Right lung (tissue), 10 donors: ENCODE measurements at places on chromosomes 2 and 18. TPM values are rescaled to one million over a fixed set of nuclear protein-coding genes. Genes with fewer than 3 reads are reported as not detected.

- no peak for DNase-seq
Measured at GRCh38 chr2:28096421-28096820, 205.9 kb downstream of the BABAM2 start.

DNA sequence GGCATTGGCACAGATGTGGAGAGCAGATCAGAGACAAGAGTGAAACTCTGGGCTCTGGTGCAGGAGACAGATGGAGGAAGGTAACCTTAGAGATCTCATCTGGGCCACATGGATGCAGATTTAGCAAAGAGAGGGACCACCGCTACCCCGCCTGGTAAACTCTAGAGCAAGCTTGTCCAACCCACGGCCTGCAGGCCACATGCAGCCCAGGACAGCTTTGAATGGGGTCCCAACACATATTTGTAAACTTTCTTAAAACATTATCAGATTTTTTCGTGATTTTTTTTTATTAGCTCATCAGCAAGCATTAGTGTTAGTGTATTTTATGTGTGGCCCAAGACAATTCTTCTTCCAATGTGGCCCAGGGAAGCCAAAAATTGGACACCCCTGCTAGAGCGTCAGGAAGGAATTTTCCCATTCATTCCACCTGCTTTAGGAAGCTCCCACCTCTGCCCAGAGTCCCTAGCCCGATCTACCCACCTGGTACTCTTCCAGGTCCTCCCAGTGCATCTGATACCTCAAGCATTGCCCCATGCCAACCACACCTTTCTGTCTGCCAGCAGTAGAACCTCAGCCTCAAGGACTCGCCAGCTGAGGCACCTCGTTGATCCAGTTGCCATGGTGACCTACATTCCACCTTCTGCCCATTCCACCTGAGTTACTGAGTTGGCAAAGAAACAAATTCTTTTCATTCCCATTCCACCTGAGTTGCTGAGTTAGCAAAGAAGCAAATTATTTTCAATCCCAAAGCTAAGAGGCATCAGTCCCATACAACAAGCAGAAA is at the start of gene CIB4:
CIB4 (minus strand) TSS at position 586 of the 784 bp plus-strand sequence; CDS start at position 534, 52 bp downstream.
- no peak for DNase-seq

GRCh38 chr2:224875153-224875552 is 159.0 kb upstream of the CCDC195 start:
- DNase-seq: no peak

DNA sequence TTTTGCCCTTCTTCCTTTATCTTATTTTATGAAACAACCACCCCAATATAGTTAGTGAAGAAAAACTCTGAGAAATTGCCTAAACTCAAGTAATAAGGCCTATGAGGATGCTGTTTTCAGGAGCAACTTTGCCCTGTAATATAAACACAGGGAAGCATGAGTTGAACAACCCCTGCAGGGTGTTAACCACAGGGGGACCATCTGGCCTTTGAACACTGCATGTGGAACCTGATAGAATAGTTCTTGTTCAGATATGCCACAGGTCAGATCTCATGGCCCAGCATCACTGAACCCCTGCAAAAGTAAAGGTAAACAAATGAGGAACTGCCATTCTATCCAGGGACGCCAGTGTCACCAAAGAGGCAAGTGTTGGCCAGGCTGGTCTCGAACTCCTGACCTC is 82.6 kb downstream of the MAPK4 start:
- DNase-seq: no peak

Gene CXCR2
- 0.32 TPM for polyA plus RNA-seq

DNA sequence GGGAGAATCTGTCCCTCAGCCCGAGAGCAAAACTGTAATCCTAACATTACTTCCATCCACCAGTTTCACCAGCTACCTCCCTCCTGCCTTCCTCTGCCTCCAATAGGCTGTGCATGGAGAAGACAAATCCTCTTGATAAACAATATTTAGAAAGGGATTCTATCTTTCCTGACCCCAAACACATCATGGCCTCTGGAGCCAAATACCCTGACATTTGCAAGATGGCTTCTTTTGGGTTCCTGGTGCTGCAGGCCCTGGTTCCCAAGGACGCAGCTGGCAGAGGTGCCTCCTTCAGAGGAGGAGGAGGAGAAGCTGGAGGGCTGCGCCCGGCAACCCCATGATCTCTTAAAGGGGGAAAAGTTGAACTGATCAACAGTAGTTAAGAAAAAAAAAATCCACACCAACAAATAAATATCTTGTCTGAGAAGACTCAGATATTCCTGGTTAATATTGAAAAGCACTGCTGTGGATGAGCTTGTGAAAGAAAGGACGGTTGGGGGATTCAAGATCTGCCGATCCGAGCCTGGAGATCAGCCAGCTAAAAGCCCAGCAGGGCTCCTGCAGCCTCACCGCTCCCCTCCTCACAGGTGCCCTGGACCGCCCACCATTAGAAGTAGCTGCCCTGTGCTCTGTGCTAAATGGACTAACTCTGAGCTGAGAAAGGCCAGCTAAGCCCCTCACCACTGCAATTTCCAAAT is 116.8 kb downstream of the MSH2 start:
- no peak for DNase-seq

- no peak for DNase-seq
Measured at GRCh38 chr2:196274387-196274809, 103.0 kb upstream of the STK17B start.

GRCh38 chr2:35827086-35827485 is 528.5 kb upstream of the CRIM1 start:
- DNase-seq: no peak

DNA sequence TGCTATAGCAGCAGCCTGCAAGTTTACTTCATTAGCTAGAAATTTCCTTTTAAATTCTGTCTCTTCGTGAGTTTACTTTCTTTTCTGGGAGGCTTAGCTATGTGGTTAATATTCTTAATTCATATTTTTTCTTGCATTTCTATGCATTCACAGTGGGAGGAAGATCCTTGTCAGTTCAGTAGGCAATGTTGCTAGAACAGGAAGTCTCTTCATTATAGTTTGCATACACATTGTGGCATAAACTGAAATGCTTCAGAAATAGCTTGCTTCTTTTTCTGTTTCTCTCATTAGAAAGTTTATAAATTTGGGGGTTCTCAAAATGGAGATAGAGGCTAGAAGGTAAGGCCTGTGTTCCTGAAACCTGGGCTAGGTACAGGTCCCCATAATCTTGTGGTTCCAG is 8.1 kb upstream of the ARHGAP15 start:
- DNase-seq: no peak

Gene LGALSL
- polyA plus RNA-seq: 118 TPM

Gene NT5DC4
- 0.06 TPM for polyA plus RNA-seq

Gene IL1RL1
- 0.17 TPM for polyA plus RNA-seq

Gene UGT1A1
- polyA plus RNA-seq: 0.10 TPM

GRCh38 chr18:4961121-4961909 is 235.7 kb downstream of the AKAIN1 start:
- no peak for DNase-seq

GRCh38 chr2:58680755-58681310 is 439.7 kb upstream of the FANCL start:
- no peak for DNase-seq

Gene EVX2
- not detected for polyA plus RNA-seq

- no peak for DNase-seq
Measured at GRCh38 chr2:175817221-175817620, 184.8 kb downstream of the LNPK start.

DNA sequence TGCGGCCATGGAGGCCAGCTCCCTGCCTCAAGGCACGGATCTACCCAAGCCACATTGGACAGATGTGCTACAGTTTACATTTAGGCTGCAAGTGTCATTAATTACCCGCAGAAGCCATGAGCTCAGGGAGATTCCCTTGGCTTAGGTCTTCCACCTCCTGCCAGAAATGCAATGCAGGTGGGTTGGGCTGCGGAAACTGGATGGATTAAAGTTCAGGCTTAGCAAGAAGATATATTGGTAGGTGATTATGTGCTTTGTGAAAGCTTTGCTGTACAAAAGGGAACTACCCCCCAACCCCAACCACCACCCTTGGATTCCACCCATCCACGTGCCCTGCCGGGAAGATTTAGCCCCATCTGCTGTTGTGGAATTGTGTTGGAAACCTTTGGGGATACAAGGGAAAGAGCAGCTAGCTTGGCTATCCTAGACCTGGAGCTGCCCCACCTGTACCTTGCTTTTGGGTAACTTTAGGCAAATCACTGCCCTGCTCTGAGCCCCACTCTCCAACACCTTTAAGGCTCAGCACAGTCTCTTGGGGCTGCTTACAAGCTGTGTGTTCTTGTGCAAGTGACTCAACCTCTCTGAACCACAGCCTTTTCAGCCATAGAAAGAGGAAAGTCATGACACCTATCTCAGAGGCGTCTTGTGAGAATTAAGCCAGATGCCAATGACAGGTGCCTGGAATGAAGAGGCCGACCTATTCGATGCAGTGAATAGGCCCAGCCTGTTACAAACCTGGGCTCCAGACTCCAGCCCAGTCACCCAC is 141.6 kb upstream of the GLI2 start:
- DNase-seq: no peak

DNA sequence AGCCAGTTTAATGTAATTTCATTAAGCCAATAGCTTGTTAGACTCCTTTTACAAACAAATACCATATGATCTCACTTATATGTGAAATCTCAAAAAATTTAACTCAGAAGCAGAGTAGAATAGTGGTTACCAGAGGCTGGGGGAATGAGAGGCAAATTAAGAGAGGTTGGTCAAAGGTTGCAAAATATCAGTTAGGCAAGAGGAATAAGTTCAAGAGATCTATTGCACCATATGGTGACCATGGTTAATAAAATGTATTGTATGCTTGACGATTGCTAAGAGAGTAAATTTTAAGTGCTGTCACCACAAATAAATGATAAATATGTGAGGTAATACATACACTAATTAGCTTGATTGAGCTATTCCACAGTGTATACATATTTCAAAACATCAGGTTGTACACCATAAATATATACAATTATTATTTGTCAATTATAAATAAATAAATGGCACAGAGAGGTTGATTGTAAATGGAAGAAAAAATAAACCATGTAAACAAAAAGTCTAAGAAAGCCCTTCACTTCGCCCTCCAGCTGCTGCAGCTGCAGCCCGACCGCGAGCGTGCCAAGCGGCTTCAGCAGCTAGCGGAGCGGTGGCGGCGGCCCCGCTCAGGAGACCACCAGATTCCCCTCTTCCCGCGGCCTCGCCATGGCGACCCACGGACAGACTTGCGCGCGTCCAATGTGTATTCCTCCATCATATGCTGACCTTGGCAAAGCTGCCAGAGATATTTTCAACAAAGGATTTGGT is 23.0 kb upstream of the ACTR2 start:
- no peak for DNase-seq

DNA sequence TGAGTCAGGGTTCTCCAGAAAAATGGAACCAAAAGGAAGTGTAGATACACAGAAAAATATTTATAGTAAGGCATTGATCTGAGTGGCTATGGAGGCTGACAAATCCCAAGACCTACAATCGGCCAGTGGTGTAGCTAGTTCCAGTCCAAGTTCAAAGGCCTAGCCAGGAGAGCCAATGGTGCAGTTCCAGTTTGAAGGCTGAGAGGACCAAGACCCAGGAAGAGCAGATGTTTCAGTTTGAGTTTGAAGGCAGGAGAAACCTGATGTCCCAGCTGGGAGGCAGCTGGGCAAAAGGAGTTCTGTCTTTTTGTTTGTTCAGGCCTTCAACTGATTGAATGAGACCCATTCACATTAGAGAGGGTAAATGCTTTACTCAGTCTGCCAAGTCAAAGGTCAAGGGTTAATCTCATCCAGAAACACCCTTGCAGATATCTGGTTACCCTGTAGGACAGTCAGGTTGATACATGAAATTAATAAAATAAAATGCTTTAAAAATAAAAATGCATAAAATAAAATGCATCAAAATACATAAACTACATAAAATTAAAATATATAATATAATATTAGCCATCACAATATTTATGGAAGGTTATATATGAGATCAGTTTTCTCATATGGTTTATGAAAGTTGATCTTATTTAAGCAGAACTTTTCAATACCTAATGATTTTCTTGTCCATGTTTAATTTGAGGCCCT is 38.7 kb downstream of the KCNE4 start:
- DNase-seq: no peak

DNA sequence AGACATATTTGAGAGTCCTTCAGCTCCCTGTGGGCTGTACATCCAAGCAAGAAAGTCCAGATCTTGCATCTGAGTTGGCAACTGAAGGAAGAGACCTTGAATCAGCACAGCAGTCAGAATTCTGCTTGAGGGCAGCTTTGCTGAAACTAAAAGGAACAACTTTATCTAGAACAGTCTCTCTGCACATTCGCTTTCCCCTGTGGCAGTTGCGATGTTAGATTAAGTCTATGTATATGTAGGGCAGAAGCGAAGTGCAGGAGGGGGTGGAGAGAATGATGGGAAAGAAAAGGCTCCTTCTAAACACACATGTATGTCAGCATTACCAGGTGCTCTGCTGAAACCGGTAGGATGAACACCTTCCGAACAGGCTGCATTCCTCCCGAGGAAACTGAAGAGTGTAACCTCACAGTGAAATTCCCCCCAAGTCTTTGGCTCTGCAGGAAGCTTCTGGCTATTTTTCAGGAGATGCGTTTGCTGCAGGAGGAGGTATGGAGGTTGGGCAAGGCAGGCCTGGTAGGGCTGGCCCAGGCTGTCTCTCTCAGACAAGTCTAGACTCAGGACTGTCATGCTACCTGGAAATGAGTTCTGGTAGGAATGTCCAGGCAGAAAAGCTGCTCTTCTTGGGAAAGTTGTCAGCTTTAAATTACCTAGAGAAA is 70.0 kb upstream of the ATL2 start:
- DNase-seq: no peak

DNA sequence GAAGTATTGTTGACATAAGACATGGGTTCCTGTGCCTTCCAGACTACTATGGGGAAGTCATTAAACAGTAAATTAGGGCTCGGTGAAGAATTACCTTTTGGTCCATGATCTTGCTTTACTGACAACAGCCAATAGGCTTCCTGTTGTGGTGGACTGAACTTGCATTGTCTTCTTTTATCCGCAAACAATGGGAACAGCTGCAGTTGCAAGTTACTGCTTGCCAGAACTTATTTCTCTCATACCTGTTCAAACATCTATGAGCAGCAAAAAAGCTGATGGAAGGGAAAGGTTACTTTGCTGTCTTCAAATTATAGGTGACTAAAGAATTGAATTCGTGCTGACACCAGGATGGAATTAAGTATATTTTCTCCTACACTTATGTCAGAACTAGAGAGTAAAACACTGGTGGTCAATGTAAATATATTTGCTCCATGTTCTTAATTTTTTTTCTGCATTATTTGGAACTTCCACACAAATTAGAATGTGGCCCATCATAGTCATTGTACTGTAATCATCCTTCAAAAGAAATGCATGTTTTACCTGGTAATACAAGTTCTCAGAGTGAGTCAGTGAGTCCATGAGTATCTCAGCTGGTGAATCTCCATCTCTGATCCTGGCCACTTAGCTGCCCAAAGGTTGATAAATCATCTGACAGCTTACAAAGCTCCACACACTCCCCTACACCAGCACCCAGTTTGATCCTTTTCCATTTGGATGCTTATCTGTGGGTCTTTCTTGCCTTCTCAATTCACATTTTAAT is 37.3 kb upstream of the RNF152 start:
- DNase-seq: no peak

GRCh38 chr18:76232779-76233178 is 262.3 kb downstream of the ZNF516 start:
- DNase-seq: no peak

Gene SOCS6
- polyA plus RNA-seq: 22.3 TPM

DNA sequence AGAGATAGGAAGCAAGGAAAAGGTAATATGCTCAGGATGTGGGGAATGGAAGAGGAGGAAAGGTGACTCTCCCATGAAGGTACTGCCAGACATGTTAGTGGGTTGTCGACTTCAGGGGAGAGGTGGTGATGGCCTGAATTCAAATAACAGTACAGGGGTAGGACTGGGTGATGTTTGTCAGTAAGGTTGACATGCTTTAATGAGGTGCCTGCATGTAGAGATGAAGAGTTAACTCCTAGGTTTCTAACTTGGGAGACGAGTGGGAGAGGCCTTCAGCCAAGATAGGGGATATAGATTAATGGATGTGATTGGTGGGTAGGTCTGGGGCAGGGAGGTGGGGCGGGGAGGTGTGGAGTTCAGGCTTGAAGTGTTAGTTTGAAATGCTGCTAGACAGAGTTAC is 2.6 kb downstream of the NAPG start:
- no peak for DNase-seq
